ENCODE measurements at places on chromosomes 6 and 20.

DNA sequence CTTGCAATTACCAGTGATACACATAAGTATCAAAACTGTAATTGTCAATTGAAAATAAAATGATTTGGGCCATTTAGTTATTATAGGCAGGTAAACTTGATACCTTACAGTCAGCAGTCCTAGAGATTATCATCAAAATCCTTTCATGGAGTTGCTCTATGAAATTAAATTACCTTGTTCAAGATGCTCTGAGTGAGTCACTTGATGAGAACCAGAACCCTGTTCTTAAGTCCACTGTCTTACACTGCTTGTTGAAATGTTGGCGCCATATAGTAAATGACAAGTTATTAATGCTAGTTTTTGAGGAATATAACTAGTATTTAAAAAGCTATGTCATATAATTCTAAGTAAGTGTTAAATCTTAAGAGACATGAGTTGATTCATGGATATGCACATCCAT lies 37.2 kb upstream of the BAG2 start:
- no peak for DNase-seq

- DNase-seq, result no peak
Measured at GRCh38 chr6:40688214-40688761, 101.1 kb upstream of the LRFN2 start.

DNA sequence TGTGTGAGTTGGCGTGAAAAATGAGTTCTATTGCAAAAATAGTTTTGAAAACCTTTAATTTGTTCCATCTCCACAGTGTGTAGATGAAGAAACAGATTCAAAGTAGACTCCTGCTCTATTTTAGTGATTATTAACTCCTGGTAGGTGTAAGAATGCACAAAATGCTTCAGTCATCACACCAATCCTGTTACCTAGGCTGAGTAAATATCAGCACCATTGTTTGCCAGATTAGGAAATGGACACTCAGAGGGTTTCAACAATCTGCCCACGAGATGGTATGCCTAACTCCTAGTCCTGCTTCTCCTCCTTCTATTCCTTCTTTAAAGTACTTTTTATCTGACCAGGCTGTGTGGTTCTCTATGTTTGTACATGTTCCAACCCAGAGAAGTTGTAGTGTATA lies 108.9 kb upstream of the AHI1 start:
- no peak for DNase-seq

DNA sequence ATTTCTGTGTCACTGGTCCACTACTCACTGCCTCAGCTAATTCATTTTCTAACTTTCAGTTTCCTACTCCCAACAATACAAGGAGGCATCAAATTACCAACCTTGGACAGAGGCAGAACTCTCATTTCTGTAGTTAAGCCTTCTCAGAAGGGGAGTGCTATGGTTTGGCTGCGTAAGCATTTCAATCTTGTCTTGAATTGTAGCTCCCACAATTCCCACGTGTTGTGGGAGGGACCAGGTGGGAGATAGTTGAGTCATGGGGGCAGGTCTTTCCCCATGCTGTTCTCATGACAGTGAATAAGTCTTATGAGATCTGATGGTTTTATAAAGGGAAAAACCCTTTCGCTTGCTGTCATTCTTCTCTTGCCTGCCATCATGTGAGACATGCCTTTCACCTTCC lies 22.9 kb downstream of the HLA-DRA start:
- DNase-seq, result peak; percentile 12

DNA sequence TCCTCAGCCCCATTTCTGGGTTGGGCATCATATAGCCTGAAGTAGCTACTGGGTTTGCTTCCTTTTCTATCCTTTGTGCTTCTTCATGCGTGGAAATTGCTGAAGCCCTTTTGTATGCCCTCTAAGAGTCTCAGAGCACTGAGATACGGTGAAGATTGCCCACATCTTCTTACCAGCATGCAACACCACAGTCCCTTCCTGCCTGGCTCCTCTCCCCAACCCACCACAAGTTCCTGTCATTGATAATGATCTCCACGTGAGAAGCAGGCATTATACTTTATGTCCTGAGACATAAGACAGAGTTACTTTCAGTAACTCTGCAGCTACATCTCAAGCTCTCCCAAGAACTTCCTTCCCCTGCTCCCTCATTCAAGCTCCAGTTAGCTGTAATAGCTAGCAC lies 15.8 kb upstream of the PLCB4 start:
- DNase-seq, result no peak

- DNase-seq, result no peak
Measured at GRCh38 chr6:149343501-149343900, 26.0 kb downstream of the TAB2 start.

- no peak for DNase-seq
Measured at GRCh38 chr6:13718123-13718458, 6.5 kb upstream of the RANBP9 start.

DNA sequence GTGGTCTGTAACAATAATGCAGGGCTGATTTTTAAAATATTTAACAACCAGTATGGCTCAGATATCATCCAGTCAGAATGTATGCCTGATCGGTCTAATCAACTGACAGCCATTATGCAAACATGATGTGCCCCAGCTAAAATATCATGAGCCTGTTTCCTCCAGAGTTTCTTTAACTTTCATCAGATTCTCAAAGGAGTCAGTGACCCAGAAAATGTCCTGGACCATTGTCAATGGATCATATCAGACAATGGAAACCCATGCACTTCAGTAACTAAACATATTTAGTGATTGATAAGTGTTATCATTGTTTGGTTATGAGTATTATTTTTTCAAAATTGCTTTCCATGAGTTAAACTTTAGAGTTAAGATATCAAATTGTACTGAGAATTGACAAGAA lies 173.5 kb downstream of the LMBRD1 start:
- DNase-seq, result no peak

- no peak for DNase-seq
Measured at GRCh38 chr20:5181958-5182357, 55.1 kb downstream of the CDS2 start.

- DNase-seq, result no peak
Measured at GRCh38 chr6:89599727-89600126, 38.8 kb downstream of the LYRM2 start.

DNA sequence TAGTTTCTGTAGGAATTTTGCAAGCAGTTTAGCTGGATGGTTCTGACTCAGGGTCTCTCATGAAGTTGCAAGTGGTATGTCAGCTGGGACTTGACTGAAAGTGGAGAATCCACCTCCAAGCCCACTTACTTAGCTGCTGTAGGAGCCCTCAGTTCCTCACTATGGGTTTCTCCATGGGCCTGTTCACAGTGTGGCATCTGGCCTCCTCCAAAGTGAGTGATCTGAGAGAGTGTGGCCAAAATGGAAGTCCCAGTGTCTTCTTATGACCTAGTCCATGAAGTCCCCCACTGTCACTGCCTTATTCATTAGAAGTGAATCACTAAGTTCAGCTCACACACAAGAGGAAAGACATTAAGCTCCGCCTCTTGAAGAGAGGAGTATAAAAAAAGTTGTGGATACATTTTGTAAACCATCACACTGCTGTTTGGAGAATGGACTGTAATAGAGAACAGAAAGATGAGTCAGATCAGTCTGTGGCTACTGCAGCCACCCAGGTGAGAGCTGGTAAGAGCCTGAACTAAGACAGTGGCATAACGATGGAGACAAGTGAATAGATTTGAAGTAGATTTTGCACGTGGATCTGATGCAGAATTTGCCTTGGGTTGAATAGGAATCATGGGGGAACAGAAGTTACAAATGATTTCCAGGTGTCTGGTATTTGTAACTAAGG lies 4.9 kb upstream of the NELFCD start:
- no peak for DNase-seq

DNA sequence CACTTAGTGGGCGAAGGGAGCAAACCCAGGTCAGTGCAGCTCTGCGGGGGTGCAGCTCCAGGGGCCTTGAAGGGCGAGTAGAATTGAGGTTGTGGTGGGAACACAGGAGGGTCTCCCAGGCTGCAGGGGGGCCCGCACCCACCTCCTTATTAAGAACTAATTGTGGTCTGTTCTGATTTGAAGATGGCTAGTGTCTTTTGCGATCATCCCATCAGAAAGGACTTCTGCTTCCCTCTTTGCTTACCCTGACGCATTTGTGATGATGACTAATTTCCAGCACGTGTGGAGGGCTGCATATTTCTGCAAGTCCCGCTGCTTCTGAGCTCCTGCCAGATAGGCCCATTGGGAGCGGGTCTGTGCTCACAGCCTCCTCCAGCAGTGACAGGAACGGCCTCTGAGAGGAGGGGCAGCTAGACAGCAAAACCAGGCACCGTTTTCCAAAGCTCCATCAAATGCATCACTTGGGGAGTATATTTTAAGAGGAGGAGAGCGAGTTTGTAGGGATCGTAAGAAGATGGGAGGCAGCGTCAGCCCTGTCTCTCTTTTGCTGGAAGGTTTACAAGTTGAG lies 268.9 kb downstream of the CDH4 start:
- no peak for DNase-seq

- DNase-seq, result no peak
Measured at GRCh38 chr6:148973538-148974208, 226.8 kb downstream of the UST start.

DNA sequence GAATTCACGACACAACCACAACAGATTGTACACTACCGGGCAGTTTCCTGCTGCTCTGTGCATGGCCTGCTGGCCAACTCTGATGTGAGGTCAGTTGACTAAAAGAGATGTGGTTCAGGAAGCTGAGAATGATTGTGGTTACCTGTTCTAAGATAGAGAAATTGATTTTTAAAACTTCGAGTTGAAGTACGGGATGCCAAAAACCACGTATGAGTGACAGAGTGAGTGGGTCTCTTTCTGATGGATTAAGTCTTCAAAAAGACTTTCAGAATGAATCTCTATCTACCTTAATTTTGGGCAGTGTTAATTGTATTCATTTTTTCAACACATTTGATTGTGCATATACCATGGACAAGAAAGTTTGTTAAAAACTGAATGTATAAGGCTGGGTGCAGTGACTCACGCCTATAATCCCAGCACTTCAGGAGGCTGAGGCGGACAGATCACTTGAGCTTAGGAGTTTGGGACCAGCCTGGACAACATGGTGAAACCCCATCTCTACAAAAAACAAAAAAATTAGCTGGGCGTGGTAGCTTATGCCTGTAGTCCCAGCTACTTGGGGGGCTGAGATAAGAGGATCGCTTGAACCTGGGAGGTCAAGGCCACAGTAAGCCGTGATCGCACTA lies 121.2 kb downstream of the SGK1 start:
- DNase-seq, result no peak

DNA sequence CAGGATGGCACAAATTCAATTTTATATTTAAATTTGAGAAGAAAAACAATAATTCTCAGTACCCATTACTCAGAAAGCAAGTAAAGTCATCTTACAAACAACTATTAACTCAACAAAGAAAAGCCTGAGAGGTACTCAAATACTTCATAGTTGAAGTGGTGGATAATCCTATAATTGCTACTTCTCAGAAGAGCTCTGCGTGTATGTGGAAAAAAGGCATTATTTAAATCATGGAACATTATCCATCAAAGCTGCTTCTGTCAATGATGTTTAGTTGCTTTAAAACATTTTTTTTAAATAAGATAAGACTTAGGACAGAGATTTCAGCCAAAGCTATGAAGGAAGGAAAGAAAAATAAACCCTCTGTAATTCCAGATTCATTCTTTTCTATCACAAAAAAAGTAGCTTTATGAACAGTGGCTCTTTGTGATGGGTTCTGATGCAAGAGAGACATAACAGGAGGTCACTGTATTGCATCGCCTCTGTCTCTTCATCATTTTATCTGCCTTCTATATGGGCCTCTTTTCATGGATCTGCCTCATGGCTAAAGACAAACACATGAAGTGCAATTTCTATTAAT lies 367.9 kb upstream of the SLC35B3 start:
- no peak for DNase-seq

- DNase-seq, result no peak
Measured at GRCh38 chr6:75145976-75146375, 59.9 kb downstream of the COL12A1 start.

GRCh38 chr6:170243791-170244291 lies 47.0 kb downstream of the DLL1 start:
- DNase-seq, result no peak

DNA sequence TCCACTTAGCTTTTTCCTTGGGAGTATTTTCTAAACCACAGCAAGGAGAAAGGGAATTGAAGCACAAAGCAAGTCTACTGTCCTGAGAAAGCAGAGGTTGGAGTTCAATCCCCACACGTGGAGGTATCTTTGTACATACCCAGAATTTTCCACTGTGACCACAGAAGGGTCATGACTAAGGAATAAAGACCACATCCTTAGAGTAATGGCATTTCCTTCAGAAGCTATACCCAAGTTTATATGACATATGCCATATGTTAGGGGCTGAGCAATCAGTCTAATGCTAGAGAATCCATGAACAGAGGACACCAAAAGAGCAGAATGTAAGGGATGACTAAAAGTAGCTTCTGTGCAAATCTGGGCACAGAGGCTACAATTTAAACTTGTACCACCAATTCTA lies 46.4 kb downstream of the ATG5 start:
- DNase-seq, result no peak

DNA sequence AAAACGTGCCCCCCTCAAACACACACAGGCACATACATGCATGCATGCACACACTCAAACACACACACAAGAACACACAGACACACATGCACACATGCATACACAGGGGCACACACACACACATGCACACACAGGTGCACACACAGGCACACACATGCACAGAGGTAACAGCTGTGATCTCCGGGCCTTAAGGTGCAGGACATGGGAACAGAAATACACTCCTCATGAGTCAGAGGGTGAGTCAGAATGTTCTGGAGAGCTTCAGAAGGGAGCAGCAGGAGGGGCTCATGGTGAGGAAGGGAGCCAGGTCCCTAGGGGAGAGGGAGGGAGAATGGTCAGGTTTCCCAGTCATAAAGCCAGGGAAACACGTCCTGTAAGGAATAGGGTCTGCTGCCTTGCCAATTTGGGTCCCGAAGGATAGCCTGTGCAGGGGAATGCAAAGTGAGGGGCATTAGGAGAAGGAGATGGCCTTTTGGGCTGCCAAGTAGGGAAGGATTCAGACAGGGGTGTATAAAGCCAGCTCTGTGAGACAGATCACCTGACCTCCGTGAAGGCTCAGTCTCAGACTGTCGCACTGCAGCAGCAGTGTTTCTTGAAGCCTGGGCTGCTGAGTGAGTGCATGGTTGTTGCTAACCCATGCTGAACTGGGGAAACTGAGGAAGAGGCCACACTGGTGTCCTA lies 123.9 kb downstream of the MAFB start:
- no peak for DNase-seq

DNA sequence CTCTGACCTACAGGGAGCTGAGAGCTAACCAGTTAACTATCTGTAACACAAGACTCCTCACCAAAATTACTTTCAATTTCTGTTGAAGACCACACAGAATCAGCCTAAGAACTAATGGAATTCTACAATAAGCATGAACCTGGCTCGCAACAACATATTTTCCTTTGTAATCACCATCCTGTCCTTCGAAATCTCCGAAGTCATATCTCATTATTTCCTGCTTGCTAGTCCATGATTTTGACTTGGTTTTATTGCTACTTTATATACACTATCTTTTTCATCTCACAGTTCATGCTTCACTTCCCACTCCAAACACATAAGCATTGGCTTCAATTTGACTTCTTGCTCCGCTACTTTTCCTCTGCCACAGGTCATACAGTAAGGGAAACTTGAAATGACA lies 405.8 kb upstream of the FKBP1C start:
- no peak for DNase-seq

- no peak for DNase-seq
Measured at GRCh38 chr6:168734523-168734922, 293.5 kb downstream of the SMOC2 start.

GRCh38 chr20:54091120-54091480 lies 20.7 kb upstream of the BCAS1 start:
- no peak for DNase-seq

Data from activated T-helper 1 cell treated with anti-CD3 and anti-CD28 coated beads, Interleukin-2, amount 50 U/mL, for 16 hours (primary cell).